Naive thymus-derived CD4-positive, alpha-beta T cell (primary cell): ENCODE measurements at places on chromosomes 6 and 20.

- DNase-seq: no peak
Measured at GRCh38 chr20:6122873-6123648, at the start of gene FERMT1. FERMT1 (minus strand) TSS chr20:6123030; CDS start chr20:6119554, 3,476 bp downstream.

DNA sequence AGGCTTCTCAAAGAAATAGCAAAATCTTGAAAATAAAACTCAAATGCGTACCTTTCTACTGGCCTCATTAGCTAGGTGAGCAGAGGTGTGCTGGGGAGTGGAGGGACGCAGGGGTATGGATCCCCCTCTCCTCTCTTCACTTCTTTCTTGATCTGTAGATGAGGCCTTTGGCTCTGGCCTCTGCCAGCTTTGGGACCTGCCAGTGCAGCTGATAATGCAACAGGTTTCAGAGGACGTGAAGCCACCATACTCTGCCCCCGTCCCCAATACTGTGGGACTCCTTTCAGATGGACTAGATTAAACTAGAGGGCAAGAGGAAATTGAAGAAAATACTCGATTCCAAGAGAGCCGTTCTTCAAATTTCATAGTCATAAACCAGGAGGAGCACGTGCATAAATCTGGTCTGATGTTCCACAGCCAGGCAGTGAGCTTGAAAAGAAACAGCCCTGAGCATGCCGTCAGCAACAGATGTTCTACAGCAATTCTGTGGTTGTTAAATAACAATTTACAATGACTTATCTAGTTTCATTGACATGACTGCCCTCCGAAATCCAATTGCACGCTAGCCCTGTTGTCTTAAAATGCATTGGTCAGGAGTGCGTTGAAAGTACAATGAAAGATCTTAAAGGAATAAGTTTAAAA is 245.3 kb upstream of the FOXQ1 start:
- no peak for DNase-seq

DNA sequence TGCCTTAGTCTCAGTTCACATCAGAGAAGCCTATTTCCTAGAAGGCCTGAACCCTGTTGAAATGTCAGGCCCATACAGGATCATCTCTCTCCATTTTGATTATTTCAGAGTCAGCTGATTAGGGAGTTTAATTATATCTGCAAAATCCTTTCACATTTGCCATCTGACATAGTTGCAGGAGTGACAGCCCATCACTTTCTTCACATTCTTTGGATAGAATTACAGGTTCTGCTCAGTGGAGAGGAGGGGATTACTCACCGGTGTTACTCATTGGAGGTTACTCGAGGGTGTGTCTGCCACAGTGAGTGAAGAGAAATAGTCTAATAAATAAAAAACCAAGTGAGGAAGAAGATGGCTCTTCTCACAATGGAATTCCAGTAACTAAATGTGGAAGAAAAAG is 216.8 kb downstream of the TMEM242 start:
- no peak for DNase-seq

GRCh38 chr6:135938576-135939207 is 87.2 kb downstream of the PDE7B start:
- no peak for DNase-seq

DNA sequence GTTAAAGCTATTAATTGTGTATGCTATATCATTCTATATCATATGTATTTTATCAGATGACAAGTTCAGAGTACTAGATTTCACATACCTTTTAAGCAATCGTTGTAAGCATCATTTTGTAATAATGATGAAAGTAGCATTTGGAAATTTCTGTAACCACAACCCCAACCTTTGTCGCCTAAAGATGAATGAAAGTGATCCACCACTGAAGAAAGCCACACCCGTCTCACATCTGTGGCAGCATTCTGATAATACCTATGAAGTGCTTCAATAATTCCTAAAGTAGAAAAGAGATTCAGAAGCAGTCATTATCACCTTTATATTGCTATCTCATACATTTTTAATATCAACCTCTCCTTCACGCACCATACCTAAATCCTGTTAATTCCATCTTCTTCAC is 16.6 kb downstream of the ZUP1 start:
- DNase-seq: no peak

DNA sequence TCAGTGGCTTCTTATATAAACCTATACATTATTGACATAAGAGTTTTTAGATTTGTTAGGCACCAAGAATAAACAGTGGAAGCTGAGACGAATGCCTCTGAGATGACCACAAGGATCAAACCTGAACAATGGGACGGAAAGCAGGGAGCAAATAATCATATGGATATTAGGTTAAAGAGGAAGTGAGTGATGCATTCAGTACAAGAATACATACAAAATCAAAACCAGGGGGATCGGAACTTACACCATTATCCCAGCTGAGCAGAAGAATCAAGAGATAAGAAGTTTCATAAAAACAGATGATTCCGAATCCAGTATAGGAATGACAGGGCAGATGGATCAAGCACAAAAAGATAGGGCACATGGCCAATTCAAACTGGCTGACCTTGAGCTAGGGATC is 21.9 kb upstream of the CNKSR3 start:
- no peak for DNase-seq

- DNase-seq: peak; percentile 43
Measured at GRCh38 chr6:112029045-112029822, 24.7 kb upstream of the CCN6 start.

DNA sequence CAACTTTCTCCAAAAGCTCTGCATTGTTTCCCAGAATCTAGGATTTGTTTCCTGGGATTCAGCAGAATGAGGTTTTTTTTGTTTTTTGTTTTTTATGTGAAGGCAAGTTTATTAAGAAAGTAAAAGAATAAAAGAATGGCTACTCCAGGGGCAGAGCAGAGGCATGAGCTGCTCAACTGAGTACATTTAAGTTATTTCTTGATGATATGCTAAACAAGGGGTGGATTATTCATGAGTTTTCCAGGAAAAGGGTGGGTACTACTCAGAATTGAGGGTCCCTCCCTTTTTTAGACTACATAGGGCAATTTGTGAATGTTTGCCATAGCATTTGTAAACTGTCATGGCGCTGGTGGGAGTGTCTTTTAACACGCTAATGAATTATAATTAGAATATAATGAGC is 292.5 kb upstream of the SGK1 start:
- no peak for DNase-seq

GRCh38 chr20:41798930-41799502 is 180.8 kb upstream of the CHD6 start:
- no peak for DNase-seq

GRCh38 chr6:24779416-24780016 is 4.8 kb downstream of the GMNN start:
- no peak for DNase-seq

GRCh38 chr6:4883298-4883697 is 107.1 kb downstream of the CDYL start:
- no peak for DNase-seq

- no peak for DNase-seq
Measured at GRCh38 chr6:6823568-6824224, 235.2 kb downstream of the LY86 start.

DNA sequence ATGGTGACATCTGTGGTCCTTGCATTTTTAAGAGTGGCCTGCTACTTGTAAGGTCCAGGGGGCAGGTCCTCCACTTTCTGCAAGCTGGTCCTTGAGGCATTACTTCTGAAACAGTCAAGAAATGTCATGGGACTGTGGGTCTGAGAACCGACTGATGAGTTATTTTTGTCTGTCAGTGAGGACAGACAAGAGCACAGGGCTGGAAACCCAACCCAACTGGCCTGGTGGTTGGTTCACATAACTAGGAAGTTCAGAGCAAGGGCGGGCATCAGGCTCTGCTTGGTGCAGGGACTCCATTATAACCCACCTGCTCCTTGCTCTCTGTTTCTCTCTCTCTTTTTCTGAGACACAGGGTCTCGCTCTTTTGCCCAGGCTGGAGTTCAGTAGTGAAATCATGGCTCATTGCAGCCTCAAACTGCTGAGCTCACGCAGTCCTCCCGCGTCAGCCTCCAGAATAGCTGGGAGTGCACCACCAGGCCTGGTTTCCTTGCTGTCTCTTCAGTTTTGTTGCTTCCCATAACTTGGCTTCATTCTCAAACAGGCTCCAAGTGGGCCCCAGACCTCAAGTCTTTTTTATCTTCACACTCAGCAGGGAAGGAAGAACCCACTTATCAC is 9.2 kb downstream of the CST3 start:
- DNase-seq: no peak

GRCh38 chr20:32605167-32605656 is 20.1 kb upstream of the NOL4L start:
- no peak for DNase-seq

DNA sequence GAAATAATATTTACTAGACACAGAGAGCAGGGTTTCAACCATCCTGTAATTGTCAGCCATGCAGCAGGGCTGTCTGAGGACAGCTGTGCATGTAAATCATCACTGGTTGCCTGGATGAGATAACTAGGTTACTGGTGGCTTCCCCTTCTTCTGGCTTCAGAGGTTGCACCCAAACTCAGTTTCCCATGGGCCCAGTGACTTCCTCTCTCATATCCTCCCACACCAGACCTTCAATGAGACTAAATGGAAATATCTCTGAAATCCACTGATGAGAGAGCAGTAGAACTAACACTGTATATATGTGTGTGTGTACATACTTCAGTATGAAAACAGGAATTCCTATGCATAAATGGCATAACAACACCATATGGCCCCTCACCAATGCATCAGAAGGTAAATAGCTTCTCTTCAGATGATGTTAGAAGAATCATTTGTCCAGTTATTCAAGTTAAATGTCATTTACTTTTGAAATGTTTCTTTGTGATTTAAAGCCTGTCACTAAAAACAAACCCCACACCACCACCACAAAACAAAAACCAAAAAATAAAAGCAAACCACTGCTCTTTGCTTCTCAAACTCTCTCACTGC is 51.0 kb upstream of the IL20RA start:
- DNase-seq: no peak

- no peak for DNase-seq
Measured at GRCh38 chr6:53294095-53294494, 54.7 kb downstream of the ELOVL5 start.

- no peak for DNase-seq
Measured at GRCh38 chr6:46378882-46379416, 112.3 kb downstream of the RCAN2 start.

DNA sequence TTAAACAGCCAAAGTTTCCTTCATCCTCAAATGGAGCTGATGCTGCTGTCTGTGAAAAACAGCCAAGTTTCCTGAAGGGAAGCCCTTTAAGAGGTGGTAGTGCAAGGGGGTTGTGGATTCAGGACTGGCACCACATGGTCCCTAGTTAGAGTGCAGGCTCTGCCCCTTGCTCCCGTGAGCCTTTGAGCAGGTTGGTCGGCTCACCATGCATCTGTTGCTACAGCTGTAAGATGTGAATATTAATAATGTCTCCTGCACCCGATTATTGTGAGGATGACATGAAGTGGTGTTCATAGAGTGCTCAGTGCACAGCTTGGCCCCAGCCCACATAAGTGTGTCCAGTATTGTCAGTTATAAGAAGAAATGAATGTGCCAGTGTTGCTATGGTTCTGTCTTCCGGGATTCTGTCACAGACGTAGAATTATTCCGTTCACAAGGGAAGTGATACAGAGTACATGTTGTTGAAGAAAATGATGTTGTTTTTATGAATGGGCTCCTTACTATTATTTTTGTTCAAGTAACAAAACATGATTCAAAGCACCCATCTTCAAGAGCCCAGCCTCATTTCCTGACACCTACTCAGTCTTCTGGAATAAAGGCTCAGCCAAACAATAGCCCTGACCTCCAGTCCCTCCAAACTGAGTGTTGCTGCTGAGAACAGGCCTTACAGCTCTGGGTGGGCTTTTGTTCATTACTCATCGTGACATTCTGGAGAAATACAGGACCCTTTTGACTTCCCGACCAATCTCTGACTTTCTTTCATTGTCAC is 2.9 kb upstream of the PKIG start:
- no peak for DNase-seq

GRCh38 chr20:51756653-51757052 is 11.5 kb downstream of the ATP9A start:
- DNase-seq: no peak

GRCh38 chr6:9252799-9253198 is 817.5 kb upstream of the SLC35B3 start:
- DNase-seq: no peak

GRCh38 chr6:130717657-130718056 is 109.5 kb upstream of the SMLR1 start:
- DNase-seq: no peak

- DNase-seq: no peak
Measured at GRCh38 chr6:7691675-7692452, 34.0 kb upstream of the BMP6 start.

GRCh38 chr6:25366903-25367545 is 87.8 kb downstream of the CARMIL1 start:
- DNase-seq: peak; percentile 78

- DNase-seq: peak; percentile 98
Measured at GRCh38 chr20:23361476-23362391, at the start of gene GZF1. GZF1 (plus strand) TSS chr20:23362182; CDS start chr20:23364384, 2,202 bp downstream.

- no peak for DNase-seq
Measured at GRCh38 chr6:87756858-87757257, 54.8 kb upstream of the AKIRIN2 start.

GRCh38 chr6:104928141-104928540 is 28.8 kb upstream of the LIN28B start:
- DNase-seq: no peak

DNA sequence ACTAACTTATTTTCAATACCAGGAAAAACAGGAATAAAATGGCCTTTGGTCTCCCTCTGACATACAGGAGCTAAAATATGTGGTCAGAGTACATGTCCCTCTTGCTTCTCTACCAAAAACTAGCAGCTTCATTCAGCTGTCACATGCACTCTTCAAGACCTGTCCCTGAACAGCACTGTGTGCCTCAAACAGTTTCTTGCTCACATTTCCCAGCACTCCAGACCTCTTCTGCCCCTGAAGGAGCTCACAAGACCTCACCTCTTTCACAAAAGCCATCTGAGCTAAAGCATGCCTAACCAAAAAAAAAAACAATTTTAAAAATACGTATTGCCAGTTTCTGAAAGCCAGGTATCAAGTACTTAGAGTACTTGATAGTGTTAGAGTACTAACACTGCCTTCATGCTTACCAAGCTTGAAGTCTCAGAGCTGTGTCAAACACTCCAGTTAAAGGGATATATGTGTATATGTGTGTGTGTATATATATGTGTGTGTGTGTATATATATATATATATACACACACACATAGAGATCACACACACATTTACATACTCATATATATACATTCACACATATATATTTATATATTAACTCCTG is 148.3 kb upstream of the POU3F2 start:
- DNase-seq: no peak

DNA sequence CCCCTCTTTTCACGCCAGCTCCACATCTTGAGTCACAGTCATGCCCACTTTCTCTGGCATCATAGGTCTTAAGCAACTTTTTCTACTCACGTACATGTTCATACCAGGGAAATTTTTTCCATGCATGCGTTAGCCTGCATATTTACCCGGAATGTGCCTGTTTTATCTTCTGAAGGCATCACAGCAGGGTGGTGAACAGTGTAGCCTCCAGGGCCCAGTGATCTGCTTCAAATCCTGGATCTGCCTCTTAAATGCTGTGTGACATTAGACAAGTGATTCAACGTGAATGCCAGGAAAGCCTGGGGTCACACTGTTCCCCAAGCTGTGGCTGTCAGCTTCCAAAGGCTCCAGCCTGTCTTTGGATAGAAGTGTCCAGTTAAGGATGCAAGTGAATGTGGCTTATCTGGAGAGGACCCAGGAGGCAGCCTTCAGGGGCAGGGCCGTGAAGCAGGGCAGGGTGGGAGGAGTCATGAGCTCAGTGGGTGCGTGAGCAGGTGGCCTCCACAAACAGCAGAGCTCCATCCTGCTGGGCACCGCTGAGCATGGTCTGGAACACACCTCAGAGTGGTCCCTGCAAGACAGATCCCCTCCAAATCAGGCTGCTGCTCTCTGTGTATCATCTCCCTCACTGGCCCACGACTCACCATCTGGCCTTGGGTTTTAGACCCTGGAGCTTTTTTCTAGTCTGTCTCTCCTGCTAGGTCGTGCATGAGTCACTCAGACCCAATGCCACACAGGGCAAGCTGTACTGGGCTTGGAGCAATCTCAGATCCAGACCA is 30.4 kb upstream of the CD93 start:
- no peak for DNase-seq
